Naive thymus-derived CD4-positive, alpha-beta T cell (primary cell): ENCODE measurements at places on chromosomes 6 and 20. TPM values are rescaled to one million over a fixed set of nuclear protein-coding genes. Genes with fewer than 3 reads are reported as not detected.

DNA sequence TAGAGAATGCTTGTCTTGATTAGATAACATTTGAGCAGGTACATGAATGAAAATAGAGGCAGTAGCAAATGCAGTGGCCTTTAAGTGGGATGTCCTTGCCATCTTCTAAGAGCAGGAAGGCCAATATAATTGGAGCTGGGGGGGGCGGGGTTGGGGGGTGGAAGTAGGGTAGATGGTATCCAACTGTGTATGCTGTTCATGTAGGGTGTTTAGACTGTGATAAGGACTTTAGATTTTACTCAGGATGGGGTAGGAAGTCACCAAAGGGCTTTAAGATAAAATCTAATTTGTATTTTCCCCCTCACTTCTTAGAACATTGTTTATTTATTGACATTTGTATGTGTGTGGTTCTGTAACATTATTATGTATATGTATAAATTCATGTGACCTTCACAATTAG is 12.0 kb downstream of the TAB2 start:
- no peak for DNase-seq

DNA sequence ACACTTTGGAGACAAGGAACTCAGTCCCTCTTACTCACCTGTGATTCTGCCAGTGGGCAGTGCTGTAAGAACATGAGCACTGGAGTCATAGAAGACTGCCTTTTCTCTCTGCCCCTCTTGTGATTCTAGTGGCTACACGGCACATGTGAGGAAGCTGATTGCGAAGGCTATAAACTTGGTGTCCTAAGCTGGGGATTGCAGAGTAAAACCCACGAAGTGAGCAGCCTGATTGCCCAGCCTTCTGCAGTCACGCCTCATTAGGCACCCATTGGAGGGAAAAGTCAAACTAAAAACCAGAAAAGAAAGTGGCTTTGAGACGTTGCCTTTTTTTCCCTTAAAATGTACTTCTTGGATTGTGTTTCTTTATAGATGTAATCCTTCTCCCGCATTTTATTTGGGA is 748.4 kb upstream of the CHD6 start:
- no peak for DNase-seq

DNA sequence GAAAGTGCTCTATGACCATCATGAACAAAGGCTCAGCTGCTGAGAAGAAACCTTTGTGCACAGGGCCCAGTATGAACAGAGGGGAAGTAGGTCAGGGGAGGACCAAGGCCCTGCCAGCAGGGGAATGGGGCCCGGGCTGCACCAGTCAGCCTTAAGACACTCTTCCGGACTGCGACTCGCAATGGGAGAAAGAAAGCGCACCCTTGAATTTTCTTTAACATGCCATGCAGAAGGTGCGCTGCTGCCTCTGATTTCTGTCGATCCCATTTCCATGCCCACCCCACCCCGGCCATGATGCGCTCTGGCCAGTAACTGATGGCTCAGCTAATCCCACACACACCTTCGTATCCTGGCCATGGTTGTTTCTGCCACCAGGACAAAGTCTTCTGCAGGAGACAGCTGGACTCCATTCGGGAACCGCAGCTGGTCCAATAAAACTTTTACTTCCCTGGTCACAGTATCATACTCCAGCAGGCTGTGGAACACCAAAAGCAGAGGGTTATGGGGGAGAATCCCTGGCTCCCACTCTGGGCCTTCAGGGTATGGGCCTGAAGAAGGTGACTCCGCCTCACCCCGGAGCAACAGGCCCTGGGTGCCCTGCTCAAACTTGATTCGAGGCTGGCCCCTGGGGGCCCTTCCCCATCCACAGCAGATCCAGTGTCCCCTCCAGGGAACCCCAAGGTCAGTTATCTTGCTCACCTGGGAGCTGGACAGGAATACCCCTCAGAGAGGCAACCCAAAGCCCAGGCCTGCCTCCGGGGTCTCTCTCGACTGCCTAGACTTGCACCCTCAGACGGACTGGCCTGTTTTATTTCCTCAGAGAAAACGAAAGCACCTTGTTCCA is 20.3 kb downstream of the CST7 start:
- no peak for DNase-seq

- DNase-seq: no peak
These were observed 77.5 kb downstream of the ATXN1 start for GRCh38 chr6:16683641-16684194.

DNA sequence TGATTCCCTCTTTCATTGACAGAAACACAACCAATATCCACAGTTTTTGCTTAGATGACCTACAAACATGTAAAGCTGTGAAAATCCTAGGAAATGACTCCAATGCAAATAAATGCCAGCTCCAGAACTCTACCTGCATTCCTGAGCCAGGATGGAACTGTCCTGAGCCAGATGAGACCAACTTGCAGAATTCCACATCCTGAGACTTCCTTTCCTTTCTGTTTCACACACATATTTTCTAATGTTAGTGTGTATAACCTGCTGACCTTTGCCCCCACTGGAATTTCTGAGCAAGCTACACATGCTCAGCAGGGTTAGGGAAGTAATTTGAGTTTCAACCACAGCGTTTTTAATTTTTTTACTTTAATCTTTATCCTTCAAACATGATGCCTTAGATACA is 69.6 kb upstream of the ADGRF1 start:
- DNase-seq: no peak

DNA sequence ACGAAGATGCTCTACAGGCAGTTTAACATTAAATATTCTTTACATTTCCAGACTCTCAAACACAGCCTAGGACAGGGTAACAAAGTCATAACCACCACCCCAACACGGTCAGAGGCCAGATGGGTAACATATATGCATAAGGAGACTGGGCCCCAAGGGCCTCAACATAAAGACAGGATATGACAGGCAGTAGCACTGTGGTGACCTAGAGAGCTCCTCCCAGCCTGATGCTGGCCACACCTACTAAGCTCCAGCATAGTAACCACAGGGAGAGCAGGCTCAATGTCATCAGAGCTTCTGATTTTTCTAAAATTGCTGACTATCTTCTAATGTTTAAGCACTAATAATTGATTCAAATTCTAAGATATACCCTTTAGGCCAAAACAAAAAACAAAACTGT is 21.7 kb downstream of the SMLR1 start:
- no peak for DNase-seq

TOX2 gene
- total RNA-seq: 0.96 TPM

DNA sequence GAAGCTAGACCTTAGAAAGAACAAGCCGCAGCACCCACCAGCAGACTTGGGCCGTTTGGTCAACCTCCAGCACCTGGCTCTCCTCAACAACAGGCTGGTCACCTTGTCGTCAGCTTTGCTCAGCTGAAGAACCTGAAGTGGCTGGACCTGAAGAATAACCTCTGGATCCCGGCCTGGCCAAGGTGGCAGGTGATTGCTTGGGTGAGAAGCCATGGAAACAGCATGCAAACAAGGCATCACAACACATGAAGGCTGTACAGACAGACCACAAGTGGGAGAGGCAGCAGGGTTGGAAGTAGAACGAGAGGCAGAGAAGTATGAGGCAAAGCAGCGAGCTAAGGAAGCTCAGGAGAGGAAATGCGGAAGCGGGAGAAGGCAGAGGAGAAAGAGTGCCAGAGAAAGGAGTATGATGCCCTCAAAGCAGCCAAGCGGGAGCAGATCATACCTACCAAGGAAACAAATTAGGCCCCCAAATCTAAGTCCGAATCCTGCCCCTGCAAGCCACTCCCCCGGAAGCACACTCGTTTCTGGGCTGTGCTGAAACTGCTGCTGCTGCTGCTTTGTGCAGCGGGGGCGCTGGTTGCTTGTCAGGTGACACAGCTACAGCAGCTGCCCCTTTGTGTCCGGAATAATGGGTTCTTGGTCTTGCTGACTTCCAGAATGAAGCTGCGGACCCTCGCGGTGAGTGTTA is 121.6 kb upstream of the LGSN start:
- DNase-seq: no peak

CCN2 gene
- total RNA-seq: not detected

DNA sequence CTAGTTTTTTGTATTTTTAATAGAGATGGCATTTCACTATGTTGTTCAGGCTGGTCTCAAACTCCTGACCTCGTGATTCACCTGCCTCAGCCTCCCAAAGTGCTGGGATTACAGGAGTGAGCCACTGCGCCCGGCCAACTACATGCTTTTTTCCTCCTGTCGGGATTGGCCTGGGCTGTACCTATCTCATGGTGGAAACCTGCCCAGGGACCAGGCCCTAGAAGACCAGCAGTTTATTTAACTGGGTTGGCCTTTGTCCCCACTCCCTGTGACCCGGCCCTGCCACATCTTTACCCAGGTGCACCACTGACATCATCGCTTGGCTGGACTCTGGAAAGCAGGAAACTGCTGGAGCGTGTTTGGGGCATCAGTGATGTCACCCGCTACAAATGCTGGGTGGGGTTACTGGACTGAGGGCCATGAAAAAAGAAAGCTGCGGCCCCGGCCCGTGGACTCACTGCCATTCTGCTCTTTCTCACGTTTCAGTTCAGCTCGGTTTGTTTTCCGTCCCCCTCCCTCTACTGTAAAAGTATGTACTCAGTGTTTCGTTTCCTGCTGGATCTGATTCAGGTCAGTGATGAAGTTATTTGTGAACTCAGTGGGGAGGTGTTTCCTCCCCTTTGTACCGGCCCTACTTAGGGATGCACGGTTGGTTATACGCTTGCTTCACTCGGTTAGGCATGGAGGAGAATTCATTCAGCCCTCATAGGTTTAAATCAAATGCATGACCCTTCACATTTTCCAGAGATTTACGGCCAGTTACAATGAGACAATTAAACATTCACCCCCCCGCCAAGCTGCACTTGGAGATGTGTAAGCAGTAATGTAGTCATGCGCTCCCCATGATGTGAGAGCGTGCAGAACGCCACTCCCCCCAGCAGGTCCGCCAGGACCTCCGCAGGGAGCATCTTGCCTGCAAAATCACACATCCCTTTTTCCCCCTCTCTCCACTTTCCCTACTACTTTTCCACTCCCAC is 179.3 kb downstream of the MTHFD1L start:
- DNase-seq: no peak

FAM209B gene
- total RNA-seq: 2.3 TPM

- no peak for DNase-seq
These were observed 111.6 kb downstream of the BFSP1 start for GRCh38 chr20:17419479-17420041.
